ENCODE measurements at places on chromosomes 3 and 15.

GRCh38 chr3:12981306-12982275 is 91.6 kb downstream of the IQSEC1 start:
- no peak for DNase-seq

DNA sequence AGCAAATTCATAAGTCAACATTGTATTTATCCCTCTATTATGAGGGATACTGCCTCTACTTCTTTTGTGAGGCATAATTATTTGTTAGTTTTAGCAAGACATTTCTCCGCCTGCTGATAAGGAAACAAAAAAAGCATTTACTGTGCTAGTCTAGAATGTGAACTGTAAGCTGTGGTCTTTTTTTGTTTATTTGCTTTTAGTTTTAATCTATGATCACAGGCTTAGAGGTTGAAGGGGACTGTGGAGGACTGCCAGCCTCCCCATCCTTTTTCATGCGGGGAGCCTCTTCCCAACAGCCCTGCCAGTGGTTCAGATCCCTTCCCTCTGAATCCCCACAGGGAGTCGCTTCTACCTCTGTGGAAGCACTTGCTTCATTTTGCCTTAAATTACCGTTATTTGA is 331.0 kb upstream of the ROPN1 start:
- no peak for DNase-seq

- no peak for DNase-seq
Observed at GRCh38 chr15:32819448-32819847, 101.6 kb downstream of the GREM1 start.

DNA sequence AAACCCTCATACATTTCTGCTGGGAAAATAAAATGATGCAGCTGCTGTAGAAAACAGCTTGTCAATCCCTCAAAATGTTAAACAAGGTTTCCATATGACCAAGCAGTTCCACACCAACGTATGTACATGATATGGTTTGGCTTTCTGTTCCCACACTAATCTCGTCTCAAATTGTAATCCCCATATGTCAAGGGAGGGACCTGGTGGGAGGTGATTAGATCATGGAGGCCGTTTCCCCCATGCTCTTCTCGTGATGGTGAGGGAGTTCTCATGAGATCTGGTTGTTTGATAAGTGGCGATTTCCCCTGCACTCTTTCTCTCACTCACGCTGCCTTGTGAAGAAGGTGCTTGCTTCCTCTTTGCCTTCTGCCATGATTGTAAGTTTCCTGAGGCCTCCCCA is 100.6 kb upstream of the SLC24A5 start:
- DNase-seq: no peak

DNA sequence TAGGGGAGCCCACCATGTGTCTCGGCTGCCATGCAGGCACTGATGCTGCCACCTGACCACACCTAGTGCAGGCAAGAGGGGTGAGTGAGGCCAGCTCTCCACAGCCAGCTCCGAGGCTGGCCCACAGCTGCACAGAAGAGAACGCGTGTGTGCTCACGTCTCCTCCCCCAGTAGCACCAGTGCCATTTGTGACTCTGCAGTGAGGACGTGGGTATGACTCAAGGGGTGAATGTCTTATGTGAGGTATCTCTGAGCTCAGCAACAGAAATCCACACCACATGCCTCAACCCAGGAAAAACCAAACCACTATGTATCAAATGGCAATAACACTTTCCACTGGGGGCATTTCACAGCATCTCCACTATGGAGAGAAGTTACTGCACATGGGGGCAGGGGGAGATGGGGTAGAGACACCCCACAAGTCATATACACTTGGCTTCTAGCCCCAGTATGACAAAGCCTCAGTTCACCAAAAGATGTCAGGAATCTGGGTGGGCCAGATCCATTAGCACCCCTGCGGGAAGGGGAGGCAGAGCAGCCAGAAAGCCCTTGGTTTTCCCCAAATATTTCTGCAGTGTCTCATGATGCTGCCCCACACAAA is 87.6 kb downstream of the LRIG1 start:
- no peak for DNase-seq

Measured in CD4-positive, alpha-beta T cell treated with Interleukin-2 at 100 ng/mL for 4 hours (primary cell).